ENCODE measurements at places on chromosomes 3 and 15. TPM values are rescaled to one million over a fixed set of nuclear protein-coding genes. Genes with fewer than 3 reads are reported as not detected.

The MESP2 gene
- total RNA-seq, result 0.14 TPM

GRCh38 chr3:98531622-98532274 is at the start of gene GPR15:
Gene GPR15, plus strand, starts transcription at chr3:98531978. Its CDS starts 56 bp downstream, at chr3:98532034.
- no peak for DNase-seq

DNA sequence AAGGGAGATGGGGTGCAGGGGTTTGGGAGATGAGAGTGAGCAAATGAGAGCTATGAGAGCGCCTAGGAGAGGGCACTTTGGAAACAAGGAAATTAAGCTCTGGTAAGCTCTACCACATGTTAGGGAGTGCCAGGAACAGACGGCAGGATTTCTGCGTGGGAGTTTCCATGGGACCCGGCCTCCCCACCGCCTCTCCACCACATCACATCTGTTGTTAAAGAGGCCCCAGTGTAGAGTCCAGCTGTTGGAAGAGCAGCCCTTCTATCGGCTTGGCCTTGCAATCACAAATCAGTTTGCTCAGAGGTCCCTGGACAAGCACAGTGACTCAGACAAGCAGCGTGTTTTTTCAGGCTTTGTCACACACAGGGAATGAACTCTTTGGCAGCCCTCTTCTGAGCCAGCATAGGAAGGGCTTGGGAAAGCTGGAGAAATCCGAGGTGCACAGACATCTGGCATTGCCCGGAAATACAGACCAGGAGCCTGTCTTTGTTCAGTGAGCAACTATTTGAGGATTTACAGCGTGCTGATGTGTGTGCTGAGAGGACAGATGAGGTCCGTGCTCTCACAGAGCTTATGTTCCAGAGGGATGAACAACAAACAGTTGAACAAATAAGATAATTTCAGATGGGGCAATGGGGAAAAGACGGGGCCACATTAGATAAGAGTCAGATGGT is 370.6 kb upstream of the PROK2 start:
- DNase-seq, result no peak

- no peak for DNase-seq
Measured at GRCh38 chr3:63972987-63973386, 50.3 kb downstream of the PSMD6 start.

DNA sequence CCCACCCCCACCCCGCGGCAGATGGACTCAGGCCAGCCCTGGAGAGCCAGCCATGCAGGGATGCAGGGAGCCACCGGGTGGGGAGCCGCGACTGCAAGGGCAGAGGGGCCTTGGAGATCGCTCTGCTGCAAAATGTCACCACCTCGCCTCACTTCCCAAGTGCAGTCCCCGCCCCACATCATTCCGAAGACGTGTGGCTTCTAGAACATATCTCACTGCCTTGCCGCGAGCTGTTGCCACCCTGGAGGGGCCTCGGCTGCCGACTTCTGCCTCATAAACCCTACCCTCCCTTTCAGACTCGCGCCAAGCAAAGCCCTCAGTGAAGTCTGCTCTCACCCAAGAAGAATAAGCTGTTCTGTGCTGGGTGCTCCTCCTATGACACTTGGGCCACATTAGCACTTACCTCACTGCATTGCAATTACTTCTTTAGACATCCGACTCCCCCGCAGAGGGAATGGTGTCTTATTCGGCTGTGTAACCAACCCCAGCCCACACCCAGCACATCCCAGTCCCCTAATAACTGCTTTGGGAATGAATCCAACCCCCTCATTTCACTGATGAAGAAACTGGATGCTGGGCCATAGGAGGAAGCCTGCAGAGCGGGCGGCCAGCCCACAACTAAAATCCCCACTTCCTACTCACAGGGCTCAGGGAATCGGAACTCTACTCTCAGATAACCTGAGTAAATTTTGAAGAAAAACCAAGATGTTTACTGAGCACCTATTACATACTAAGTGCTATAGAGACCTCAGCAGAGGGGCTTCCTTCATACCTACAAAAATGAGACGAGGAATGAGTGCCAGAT is 8.6 kb downstream of the TLE3 start:
- DNase-seq, result no peak

DNA sequence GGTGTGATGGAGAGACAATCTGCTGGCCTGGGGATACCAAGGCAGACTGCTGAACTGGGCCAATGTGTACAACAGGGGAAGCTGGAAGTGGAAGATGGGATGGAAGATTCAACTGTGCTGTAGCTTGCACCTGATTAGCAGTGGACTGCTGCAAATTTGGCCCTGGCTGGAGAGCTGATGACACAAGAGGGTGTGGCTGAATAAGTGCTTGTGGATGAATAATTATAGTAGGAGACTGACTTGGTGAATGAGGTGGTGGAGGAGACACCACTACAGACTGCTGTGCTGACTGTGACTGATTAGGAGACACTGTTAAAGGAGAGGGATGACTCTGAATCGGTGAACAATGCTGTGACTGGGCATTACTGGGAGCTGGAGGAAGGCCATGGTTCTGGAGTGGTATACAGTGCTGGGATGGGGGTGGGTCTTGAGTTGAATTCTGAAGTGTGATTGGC is 52.5 kb downstream of the PHC3 start:
- peak; percentile 37 for DNase-seq

- peak; percentile 39 for DNase-seq
Measured at GRCh38 chr15:33994005-33994615, 25.8 kb downstream of the CHRM5 start.

The SPTSSB gene
- total RNA-seq, result not detected

DNA sequence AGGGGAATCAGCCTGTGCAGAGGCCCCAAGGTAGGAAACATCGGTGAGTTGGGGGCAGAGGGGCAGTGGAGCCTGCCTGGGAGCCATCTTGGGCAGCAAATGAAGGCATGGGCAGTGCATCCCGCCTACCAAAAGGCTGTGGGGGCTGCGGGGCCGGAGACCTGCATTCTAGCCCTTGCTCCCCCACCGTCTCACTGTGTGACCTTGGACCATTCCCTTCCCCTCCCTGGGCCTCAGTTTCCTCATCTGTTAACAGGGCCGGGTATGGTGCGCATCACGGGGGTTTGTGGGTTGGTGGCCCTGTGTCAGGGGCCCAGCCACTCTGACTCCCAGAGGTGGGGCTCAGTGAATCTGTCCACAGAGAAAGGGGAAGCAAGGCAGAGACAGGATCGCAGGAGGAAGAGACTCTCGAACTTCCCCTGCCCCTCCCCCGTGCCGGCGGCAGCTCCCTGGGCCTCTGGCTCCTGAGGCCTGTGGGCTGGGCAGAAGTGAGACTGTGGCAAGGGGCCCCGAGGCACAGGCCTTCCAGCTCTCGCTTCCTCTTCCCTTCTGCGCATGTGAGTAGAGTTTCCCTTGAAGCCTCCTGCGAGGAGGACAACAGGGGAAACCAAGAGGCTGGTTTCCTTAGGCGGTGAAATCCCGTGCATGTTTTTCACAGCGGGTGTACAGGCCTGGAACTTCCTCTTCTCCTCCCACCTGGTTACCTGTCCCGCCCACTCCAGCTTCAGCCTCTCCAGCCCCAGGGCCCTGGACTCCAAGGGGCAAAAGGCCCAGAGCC is 42.9 kb downstream of the IDH2 start:
- peak; percentile 90 for DNase-seq

The MRAS gene
- total RNA-seq, result 0.16 TPM

The MBD4 gene
- 51.3 TPM for total RNA-seq

DNA sequence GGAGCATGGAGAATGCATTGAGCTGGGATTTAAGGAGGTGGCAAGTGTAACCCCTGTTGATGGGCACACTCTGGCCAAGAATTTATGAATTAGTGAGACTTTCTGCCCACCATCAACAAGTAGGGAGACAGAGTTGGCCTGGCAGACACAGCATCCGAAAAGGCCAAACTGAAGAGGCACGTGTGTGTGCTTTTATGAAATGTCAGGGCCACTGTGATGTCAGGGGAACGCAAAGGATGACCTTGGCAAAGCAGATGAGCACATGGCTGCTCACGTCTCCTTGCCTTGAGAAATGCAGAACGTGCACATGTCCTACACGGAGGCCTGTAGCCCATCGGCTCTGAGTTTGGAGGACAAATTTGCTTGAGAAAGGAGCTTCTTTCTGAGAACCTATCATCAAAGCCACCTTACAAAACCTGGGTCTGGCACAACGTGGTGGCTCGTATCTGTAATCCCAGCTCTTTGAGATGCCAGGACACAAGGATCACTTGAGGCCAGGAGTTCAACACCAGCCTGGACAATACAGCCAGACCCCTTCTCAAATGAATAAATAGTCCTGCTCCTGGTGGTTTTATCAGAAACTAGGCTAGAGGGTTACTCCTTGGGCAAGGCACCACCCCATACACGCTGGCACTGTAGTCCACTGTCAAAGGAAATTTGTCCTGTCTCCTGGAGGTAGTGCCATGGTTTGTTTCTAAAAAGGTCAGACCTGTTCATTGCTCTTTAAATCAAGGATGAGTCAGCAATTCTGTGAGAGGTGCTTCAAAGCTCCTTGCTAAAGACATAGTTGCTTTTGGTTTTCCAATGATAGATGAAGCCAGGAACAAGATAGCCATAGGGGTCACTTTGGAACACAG is 941 bp upstream of the SH3BP5 start:
- DNase-seq, result no peak

DNA sequence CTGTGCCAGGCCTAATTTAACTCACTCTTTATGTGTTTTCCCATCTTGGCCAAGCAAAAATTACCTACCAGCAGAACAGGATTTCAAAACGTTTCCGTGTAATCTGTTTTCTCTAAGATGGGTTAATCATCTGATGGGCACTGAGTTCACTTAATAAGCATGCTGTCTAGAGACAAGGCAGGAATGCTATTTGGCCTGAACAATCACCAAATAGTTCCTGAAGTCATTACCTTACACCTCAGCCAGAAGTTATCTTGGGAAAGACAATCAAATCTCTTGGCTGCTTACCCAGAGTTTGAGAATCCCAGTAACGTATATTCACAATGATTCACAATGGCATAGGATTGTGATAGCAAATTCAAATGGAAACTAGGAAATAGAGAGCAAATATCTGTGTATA is 779.1 kb downstream of the CADM2 start:
- DNase-seq, result no peak

The CASR gene
- total RNA-seq, result 0.05 TPM

The BCHE gene
- not detected for total RNA-seq

The OIP5 gene
- total RNA-seq, result 11.5 TPM

DNA sequence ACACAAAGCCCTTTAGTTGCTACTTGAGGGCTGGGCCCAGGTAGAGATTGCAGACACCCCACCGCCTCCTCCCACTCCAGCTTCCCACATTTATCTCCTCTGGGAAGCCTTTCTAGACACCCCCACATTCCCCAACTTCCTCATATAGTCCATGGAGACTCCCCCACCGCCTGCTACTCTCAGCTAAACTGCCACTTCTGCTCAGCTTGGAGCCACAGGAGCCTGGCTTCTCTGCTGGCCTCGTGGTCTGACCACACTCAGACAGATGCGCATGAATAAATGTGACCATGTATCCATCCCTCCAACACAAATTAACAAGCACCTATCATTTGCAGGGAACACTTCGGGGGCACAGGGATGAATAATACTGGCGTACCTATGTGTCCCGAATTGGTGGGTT is 10.5 kb upstream of the ACSBG1 start:
- DNase-seq, result no peak

DNA sequence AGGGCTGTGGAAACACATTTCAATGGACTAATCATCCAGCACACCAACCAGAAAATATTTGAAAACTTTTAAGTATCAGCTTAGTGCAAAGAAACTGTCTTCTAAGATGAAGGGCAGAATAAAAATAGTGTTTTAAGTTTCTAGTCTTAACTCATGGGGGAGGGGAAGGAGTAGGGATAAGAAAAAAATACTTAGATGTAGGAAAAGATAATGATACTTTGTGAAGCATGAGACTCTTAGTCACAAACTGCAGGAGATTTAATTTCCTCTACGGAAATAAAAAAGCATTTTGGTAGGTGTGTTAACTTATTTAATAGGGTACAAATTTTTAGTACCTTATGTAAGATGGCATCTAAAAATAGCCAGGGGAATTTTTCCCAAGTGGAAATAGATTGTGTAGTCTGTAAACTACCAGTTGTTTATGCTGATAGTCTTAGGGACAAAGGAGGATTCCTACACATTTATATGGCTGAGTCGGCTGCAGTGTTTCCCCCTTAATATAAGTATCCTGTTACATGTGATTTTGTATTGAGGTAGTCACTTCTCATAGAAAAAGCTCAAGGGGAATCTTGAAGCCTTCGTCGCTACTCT is 78.2 kb upstream of the GBE1 start:
- no peak for DNase-seq

DNA sequence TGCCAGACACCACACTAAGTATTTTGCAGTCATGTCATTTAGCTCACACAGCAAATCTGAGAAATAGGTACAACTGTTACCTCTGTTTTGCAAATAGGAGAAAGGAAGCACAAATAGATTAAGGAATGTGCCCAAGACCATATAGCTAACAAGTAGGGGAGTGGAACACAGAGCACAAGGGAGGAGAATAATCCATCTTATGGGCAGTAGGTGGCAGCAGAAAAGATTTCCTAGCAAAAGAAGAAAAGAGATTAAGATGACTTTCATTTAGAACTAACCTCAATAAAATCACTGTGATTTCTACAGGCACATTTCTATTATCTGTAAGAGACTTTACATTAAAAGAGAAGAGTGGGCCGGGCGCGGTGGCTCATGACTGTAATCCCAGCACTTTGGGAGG is 49.1 kb downstream of the NR1I2 start:
- no peak for DNase-seq

- DNase-seq, result no peak
Measured at GRCh38 chr3:140315955-140316354, 361.9 kb upstream of the TRIM42 start.

The USP8 gene
- total RNA-seq, result 45.3 TPM

DNA sequence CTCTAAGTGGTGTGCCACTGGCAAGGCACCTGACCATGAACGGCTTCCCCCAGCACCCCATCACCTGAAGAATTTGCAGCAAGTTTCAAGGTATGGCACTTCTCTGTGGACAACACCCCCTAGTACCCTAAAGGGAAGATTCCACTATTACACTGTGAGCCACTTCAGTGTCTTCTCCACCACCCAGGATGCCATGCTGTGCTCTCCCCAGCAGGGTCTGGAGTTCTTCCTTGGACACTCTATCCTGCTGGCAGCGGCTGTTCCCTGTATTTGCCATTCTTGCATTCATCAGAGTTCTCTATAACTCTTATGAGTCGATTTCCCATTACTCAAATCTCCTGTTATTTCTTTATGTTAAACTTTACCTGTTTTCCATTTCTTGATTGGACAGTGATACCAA is 33.9 kb upstream of the RNU6-1 start:
- no peak for DNase-seq

- DNase-seq, result no peak
Measured at GRCh38 chr3:135929670-135930069, 35.9 kb upstream of the PPP2R3A start.

DNA sequence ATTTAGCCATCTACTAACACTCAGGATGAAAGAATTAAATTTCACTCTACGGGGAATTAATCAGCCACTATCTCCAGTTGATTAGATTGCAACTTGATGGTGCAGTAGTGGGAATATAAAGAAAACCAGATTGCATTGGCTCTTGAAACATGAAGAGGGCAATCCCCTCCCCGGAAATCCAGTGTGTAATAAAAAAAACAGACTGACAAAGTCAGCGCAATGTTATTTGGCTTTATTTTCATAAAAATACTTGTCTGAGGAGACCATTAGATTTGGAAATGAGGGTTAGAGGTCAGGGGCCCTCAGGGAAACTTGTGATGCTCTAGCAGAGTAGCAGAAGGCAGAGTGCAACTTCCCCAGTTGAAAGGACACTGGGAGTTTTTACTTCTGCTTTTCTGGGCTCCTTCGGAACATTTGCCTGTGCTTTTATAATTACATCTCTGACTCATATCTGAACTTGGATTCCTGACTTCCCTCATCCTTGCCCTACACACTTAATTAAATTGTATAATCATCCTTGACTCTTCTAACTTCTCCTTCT is 326.8 kb downstream of the TUSC7 start:
- DNase-seq, result no peak
